ENCODE measurements at places on chromosomes 7 and 10.

- DNase-seq, result no peak
These were observed 153.7 kb downstream of the CDK14 start for GRCh38 chr7:90749774-90750173.

GRCh38 chr7:2523461-2523936, 3.9 kb downstream of the LFNG start:
- no peak for DNase-seq

- no peak for DNase-seq
These were observed 1.8 kb upstream of the DLX6 start for GRCh38 chr7:97003262-97004246.

DNA sequence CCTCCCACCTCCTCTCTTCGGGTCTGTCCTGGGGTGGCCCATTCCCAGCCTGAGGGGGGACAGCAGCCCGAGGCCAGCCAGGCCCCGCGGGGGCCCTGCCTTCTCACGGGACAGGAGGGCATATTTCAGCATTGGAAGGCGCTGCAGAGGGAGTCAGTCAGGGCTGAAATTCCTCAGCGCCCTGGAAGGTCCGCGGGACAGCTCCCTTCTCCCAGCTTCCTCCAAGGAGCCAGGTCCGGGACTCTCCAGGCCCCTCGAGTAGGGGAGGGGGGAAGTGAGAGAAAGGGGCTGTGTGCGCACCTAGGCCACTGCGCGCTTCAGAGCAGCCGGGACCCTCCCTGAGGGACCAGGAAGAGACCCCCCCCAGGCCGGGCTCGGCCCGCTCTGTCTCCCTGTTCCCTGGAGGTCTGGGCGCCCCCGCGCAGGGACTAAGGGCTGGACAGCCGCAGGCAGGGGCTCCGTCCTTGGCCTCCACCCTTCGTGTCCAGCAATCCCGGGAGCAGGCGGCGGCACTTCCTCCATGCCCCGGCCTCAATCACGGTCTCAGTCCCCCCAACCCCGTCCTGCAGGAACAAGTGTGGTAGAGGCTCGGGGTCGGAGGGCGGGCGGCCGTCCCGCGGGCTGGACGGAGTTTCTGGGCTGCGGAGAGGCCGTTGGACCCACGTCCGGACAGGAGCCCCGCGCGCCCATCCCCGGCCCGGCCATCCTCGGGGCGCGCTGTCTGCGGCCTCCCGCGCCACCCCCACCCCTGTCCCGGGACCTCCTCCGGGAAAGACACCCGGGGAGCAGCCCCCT, 6.0 kb upstream of the ELFN1 start:
- no peak for DNase-seq

- DNase-seq, result no peak
These were observed 366.4 kb downstream of the SEMA3D start for GRCh38 chr7:84820481-84820880.

DNA sequence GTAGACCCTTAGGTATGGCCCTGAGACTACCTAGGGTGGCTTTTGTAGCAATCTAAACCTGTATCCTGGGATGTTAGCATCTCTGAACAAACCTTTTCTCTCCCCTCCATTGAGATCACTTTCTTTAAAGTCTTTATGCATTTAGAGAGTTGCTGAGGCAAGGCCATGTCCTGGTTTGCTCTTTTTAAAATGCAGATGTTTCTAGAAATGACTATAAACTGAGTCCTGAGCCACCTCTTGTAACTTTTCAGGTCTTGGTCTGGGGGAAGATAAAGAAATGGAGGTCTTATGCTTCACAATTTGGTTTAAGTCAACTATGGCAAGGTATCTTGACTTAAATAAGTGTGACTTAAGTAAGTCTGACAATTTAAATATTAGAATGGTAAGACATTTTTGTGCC, 78.0 kb downstream of the AUTS2 start:
- DNase-seq, result no peak

GRCh38 chr7:30596721-30597120, 2.0 kb downstream of the GARS1 start:
- DNase-seq, result no peak

- peak; percentile 19 for DNase-seq
These were observed 675 bp downstream of the ABRAXAS2 start for GRCh38 chr10:124802313-124802675.

DNA sequence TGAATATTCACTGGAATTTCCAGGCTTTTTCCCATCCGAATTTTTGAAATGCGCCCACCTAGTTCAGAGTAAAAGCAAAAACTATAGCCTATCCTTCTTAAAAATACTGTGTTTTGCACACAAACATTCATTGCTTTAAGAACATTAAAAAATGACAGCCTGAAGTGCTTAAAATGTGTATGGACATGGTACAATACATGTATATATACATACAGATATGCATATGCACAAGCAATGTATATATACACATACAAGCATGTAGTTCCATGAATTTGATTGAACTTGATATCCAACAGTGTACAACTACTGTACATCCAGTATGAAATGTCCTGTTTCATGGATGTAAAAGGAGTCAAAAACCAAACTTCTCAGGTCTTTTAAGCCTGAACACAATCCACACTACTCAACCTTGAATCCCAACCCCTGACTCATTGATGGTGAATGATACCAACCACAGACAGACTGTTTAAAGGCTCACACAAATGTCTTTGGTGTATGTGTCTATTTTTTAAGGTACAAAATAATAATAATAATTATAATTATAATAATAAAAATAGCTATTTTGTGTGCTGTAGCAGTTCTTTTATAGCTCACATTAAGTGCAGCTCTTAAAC, 14.8 kb downstream of the INHBA start:
- DNase-seq, result no peak

DNA sequence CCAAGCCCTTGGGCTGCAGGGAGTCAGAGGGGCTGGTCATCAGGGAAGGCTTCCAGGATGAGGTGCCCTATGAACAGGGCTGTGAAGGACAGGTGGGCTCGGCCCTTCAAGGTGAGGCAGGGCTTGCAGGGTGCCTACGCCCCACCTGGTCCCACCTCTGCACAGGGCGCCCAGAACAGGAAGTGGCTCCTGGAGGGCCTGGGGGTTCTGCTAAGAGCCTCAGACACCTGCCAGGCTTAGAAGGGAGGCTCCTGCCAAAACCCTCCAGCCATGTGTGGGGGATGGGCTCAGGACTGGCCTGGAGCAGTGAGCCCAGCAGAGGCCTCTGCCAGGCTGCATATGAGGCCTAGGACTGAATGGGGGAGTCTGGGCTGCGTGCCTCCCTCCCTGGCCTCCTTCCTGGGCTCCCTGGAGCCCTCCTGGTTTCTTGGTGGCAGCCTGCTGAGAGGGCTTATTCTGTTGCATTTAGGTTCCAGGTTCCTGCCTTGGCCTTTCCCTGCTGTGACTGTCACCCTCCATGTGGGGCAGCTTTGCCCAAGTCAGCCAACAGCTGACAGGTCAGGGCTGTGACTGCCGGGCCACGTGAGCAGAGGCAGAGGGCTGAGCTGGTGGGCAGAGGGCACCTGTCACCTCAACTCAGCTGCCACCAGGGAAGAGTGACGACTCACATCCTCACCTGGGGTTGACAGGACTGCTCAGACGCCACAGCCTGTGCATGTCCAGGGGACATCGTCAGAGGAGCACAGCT, 45.2 kb upstream of the MSMB start:
- no peak for DNase-seq

GRCh38 chr7:37825038-37825437, 23.4 kb upstream of the NME8 start:
- DNase-seq, result no peak

DNA sequence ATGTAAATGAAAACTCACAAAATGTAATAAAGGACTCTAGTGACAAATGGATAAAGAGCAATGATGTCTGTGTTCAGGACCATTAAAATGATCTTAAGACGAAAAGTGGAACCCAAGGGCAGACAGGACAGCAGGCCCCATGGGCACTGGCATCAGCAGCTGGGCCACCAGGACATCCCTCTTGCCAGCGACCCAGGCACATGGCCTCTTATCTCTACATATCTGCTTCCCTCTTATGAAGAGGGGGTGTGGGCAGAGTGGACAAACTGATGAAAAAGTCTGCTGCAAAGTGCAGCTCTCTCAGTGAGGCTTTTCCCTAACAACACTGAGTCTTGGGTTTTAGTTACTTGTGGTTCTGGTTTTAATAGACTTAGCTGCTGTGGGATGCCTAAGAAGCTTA, 44.8 kb upstream of the ANKRD1 start:
- DNase-seq, result no peak

GRCh38 chr7:2117646-2118045, 115.1 kb downstream of the MAD1L1 start:
- DNase-seq, result no peak

GRCh38 chr7:130961128-130961601, 227.2 kb upstream of the KLF14 start:
- DNase-seq, result peak; percentile 93

DNA sequence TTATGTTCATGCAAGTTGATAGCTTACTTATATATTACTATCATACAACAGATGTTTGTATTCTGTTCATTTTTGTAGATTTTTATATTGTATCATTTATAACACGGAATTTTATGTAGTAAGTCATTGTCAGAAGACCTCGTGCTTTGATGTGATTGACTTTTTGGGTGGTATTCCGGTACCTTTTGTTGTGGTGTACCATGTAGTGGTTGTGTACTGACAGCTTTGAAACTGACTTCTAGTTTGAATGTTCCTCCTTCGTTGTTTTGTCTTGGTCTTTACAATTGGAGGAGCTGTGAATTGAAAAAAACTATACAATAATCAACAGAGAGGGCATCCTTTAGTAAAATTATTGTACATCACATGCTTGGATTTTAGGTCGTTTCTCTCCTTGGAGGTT, 61.5 kb downstream of the WAC start:
- no peak for DNase-seq

GRCh38 chr10:96478355-96478754, 35.4 kb downstream of the TLL2 start:
- no peak for DNase-seq

DNA sequence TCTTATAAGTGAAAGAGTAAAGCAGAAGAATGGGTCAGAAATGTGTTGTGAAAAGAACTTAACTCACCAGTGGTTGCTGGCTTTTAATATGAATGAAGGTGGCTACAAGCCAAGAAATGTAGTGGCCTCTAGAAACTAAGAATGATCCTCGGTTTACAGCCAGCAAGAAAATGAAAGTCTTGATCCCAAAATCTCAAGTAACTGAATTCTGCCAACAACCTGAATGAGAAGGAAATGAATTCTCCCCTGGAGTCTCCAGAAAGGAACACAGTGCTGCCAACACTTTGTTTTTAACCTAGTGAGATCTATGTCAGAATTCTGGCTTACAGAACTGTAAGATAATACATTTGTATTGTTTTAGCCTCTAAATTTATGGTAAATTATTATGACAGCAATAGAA, 193.0 kb downstream of the FZD1 start:
- DNase-seq, result no peak

GRCh38 chr7:140079121-140079536, 16.4 kb upstream of the PARP12 start:
- DNase-seq, result no peak

- no peak for DNase-seq
These were observed 123.5 kb downstream of the ADCY1 start for GRCh38 chr7:45697576-45698136.

DNA sequence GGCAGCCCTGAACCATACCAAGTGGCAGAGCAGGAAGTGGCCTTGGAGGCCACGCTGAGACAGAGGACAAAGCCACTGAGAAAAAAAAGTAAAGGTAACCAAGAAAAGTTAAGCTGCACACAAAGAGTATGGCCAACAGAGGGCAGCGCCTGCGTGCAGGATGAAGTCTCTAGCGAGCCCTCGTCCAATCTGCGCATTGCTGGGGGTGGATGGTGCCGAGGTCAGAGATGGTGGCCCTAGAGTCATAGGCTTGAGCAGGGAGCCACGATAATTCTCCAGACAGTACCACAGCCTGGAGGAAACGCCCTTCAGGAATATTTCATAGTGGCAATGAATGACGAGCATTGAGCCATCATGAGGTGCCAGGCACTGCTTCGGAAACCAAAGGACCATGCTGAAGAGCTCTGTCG, 9.7 kb downstream of the ATP6V0E2 start:
- DNase-seq, result no peak

DNA sequence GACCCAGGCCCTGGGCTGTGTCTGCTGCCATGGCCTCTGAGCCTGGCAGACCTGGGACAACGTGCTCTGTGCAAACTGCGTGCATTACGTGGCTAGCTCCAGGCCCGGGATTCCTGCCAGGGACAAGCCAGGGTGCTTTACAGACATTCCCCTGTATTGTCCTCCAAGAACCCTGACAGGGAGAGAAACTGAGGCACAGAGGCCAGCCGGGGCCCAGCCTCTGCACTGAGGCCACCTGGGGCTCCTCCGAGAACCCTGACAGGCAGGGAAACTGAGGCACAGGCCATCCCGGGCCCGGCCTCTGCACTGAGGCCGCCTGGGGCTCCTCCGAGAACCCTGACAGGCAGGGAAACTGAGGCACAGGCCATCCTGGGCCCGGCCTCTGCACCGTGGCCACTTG, 64.9 kb downstream of the CFAP46 start:
- no peak for DNase-seq

DNA sequence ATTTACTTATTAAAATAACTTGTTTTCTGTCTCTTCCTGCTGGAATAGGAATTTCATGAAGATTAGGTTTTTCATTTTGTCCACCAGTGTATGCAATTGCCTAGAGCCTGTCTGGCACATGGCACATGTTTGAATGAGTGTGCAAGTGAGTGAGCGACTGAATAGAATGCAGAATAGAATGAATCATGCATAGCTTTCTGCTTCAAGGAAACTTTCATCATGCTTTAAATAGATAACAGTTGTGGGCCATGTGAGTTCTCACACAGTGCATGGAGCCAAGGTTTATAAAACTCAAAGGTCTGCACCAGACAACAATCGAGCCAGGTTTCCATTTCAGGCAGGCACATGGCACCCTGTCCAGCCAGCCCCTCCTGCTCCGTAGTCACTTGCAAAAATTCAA, 74.2 kb upstream of the HECW1 start:
- DNase-seq, result no peak

GRCh38 chr7:112937651-112938415, 147.6 kb upstream of the TMEM168 start:
- DNase-seq, result no peak

GRCh38 chr7:39617005-39617404, 6.4 kb upstream of the RALA start:
- no peak for DNase-seq

DNA sequence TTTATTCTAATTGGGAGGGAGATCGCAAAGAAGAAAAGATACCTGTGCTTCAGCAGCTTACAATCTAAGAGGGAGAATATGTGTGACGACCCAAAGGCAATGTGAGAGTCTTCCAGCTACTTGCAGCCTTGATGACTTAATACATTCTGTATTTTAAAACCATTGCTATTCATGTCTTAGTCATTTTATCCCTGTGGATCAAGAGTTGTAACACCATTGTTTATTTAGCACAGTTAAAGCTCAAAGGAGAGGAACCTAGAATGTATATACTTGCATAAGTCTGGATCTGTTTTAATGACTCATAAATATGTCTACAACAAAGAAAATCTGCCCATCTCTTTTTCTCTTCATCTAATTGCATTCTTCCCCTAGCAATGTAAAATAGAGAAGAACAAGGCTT, 117.9 kb upstream of the DLX6 start:
- DNase-seq, result no peak
